Colonic mucosa (tissue), 4 donors: ENCODE measurements at places on chromosomes 11 and 22. TPM values are rescaled to one million over a fixed set of nuclear protein-coding genes. Genes with fewer than 3 reads are reported as not detected.
A peak's percentile ranks its signal among the peaks of the same experiment; 100 is the strongest.

DNA sequence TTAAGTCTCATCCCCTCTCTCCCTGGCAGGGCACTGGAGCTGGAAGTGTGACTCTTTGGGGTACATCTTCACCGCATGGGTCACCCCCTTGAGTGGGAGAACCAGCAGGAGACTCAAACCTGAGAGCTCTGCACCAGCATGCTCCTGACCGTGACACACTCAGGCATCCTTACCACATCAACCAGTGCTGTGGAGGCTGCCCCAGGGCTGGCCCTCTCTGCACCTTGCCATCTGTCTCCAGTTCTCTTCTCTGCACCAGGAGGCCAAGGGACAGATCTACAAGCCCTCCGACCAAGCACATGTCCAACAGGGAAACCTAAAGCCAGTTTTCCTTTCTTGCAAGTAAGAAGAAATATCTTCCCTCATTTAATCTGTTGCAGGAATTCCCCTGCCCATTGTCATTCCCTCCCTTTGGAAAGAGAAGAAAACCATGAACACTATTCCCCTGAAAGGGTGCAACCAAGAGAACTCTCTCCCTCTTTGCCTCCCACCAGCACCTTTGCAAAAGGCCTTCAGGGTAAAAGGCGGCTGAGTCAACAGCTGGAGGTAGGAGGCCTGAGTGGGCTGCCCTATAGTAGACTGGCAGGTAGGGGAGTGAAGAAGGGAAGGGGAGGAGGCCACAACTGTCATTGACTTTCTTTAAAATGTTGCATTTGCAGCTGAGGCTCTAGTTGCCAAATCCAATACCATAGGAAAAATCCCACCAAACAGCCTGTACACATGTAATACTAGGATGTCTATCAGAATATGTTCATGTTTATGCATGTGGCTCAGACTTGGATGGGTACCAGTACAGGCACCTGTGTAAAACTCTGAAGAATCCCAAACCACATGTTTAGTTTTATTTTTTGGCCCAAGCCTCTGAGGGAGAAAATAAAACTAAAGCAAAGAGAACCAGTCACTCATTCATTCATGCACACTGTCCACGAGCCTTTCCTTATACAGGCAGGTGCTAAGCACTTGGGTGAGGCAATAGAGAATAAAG is 117.0 kb downstream of the WT1 start:
- no peaks in the 10 kb centered on the region for H3K4me1 ChIP-seq
- DNase-seq = no peak
- H3K36me3 ChIP-seq = no peaks in the 10 kb centered on the region
- peaks cover 2% of the 10 kb centered on the region for H3K27me3 ChIP-seq

GRCh38 chr11:72758304-72758689 is 6.1 kb upstream of the ARAP1 start:
- peaks cover 4% of the 10 kb centered on the region for H3K36me3 ChIP-seq
- H3K4me3 ChIP-seq = no peak overlapping the region
- H3K4me1 ChIP-seq = peaks cover 3% of the 10 kb centered on the region

Gene ALKBH3
- 26.9 TPM for total RNA-seq

GRCh38 chr11:78564490-78565467 is 9.9 kb downstream of the NARS2 start:
- no peak overlapping the region for H3K27ac ChIP-seq
- peak; percentile 68 for DNase-seq
- H3K27me3 ChIP-seq = no peaks in the 10 kb centered on the region
- H3K4me3 ChIP-seq = no peak overlapping the region

- H3K27ac ChIP-seq = no peak overlapping the region
- no peak for DNase-seq
- H3K4me3 ChIP-seq = no peak overlapping the region
- H3K4me1 ChIP-seq = no peaks in the 10 kb centered on the region
- H3K27me3 ChIP-seq = no peaks in the 10 kb centered on the region
Measured at GRCh38 chr11:80085563-80085962, 644.7 kb upstream of the TENM4 start.

Gene OR4A16
- total RNA-seq = not detected

DNA sequence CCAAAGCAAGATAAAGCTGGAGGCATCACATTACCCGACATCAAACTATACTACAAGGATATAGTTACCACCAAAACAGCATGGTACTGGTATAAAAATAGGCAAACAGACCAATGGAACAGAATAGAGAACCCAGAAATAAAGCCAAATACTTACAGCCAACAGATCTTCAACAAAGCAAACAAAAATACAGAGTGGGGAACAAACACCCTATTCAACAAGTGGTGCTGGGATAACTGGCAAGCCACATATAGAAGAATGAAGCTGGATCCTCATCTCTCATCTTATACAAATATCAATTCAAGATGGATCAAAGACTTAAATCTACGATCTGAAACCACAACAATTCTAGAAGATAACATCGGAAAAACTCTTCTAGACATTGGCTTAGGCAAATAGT is 50.0 kb upstream of the CLTCL1 start:
- H3K27me3 ChIP-seq = no peaks in the 10 kb centered on the region
- no peaks in the 10 kb centered on the region for H3K4me1 ChIP-seq
- DNase-seq = no peak
- H3K4me3 ChIP-seq = no peak overlapping the region

DNA sequence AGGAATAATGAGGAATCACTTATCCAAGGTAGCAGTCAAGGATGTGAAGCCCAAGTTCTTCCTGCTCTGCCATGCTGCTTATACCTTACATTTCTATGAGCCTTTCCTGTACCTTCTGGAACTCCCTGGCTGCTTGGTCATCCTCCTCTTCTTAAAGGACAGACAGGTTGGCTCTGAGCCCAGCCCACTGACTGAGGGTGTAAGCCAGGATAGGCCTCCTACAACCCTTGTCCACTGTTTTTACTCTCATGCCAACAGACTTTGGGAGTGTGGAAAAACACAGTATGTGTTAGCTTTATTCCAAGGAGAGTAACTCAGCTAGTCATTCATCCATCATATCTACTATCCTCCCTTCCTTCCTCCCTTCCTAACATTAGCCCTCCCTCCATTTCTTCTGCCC is 47.5 kb downstream of the IRAG1 start:
- H3K27ac ChIP-seq = no peak overlapping the region
- no peak for DNase-seq
- no peaks in the 10 kb centered on the region for H3K27me3 ChIP-seq
- H3K4me1 ChIP-seq = no peaks in the 10 kb centered on the region

DNA sequence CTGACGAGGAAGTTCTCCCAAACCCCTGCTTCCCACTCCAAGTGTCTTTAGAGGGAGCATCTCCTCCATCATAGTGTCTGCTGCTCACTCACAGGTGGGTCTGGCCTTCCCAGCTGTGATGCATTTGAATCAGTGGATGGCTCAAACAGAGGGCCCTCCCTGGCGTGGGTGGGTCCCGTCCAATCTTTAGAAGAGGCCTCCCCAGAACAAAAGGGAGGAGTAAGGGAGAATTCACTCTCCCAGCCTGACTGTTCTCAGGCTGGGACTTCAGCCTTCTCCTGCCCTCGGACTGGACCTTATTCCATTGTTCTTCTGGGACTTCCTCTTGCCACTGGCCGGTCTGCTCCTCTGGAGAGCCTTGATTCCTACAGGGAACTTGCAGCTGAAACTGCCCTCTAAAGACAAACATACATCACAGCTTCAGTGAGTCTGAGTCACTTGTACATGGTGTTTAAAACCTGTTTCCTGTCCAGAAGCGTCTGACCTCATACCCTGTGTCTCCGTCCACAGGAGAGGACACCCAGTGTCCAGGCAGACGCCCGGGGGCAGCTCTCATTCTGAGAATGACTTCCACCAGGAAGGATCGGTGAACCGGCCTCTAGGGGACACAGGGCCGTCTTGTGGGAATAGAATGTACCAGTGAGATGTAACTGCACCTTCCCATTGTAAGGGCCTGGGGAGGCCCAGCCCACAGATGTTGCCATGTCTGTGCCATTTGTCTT is 234.7 kb downstream of the BRD1 start:
- no peak overlapping the region for H3K27ac ChIP-seq
- H3K4me3 ChIP-seq = no peak overlapping the region
- no peaks in the 10 kb centered on the region for H3K4me1 ChIP-seq

Gene UBQLNL
- not detected for total RNA-seq

GRCh38 chr11:58596621-58597020 is 17.8 kb downstream of the ZFP91 start:
- no peak for DNase-seq
- H3K4me3 ChIP-seq = no peak overlapping the region
- no peaks in the 10 kb centered on the region for H3K27me3 ChIP-seq
- no peaks in the 10 kb centered on the region for H3K36me3 ChIP-seq
- peak overlapping the region; percentile 65 for H3K27ac ChIP-seq

DNA sequence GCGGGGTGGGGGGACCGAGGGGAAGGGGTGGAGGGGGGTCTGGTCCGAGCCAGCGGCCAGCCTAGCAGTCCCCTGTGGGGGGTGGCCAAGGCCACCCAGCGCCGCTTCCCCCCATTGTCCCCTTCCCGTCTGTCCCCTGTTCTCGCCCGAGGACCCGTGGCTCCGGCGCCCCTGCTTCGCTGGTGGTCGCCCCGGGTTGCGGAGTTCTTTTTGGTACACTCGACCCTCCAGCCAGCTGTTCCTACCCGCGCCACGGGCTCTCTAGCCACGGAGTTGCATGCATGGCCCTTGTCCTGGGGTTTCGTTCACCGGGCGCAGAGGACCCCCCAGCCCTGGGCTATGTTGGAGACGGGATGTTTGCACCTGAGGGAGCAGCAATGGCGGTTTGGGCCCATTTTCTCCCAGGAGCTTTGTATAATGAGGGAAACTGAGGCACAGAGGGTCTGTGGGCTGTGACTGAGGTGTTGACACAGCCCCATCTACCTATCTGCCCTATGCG is 489 bp downstream of the RNF214 start:
- peak overlapping the region; percentile 94 for H3K27ac ChIP-seq
- peak overlapping the region; percentile 97 for H3K4me3 ChIP-seq
- H3K36me3 ChIP-seq = peaks cover 9% of the 10 kb centered on the region
- H3K27me3 ChIP-seq = no peaks in the 10 kb centered on the region
